ENCODE measurements at places on chromosomes 13 and 19. TPM values are rescaled to one million over a fixed set of nuclear protein-coding genes. Genes with fewer than 3 reads are reported as not detected.

NDFIP2 gene
- 19.2 TPM for total RNA-seq

ANGPTL8 gene
- total RNA-seq = not detected

CHAF1A gene
- 25.2 TPM for total RNA-seq

LMO7 gene
- total RNA-seq = 58.2 TPM

PBX4 gene
- 1.3 TPM for total RNA-seq

CEACAM7 gene
- 0.10 TPM for total RNA-seq

NLRP9 gene
- total RNA-seq = not detected

PNMA8C gene
- total RNA-seq = not detected

IER2 gene
- 41.8 TPM for total RNA-seq
